Fibroblast of skin of left quadriceps (primary cell): ENCODE measurements at places on chromosomes 7 and 10.

GRCh38 chr10:77926566-77927401 lies at the start of gene DLG5:
TSS of gene DLG5 (minus strand) at chr10:77926755. CDS start at chr10:77926520, 235 bp downstream.
- DNase-seq = no peak

GRCh38 chr10:43524434-43525247 lies 49.8 kb downstream of the ZNF239 start:
- DNase-seq = no peak

DNA sequence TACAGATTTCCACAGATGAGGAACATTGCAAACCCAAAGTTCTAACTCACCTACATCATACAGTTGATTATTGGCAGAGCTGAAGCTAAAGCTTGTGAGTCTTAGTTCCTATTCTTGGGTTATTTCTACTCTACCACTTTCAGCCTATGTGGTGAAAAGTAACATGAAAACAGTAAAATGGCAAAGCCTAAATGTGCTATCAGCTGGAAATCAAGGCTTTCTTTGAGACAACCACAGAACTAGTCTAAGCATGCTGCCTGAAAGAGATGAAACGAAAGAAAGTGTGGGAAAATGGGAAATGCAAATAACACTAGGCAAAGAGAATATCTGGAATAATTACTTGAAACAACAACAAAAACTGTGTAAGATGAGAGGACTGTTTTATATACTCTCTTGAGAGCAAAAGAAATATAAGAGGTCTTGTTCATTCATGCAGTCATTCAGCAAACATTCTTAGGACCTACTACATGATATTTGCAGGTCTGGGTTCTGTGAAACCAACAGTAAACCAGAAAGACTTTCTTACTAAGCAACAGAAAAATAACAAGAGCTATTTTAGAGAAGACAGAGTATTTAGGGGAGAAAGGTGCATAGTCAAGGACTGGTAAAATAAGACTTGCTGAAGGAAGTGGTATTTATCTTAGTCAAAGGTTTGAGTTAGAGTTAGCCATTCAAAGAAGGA lies 437.1 kb downstream of the HTR7 start:
- no peak for DNase-seq

GRCh38 chr7:70552141-70552540 lies 579.8 kb upstream of the GALNT17 start:
- no peak for DNase-seq
